Stimulated activated CD8-positive, alpha-beta memory T cell treated with anti-CD3 and anti-CD28 coated beads, Interleukin-15, amount 100 ng/mL, for 48 hours (primary cell): ENCODE measurements at places on chromosomes 1 and 21.

DNA sequence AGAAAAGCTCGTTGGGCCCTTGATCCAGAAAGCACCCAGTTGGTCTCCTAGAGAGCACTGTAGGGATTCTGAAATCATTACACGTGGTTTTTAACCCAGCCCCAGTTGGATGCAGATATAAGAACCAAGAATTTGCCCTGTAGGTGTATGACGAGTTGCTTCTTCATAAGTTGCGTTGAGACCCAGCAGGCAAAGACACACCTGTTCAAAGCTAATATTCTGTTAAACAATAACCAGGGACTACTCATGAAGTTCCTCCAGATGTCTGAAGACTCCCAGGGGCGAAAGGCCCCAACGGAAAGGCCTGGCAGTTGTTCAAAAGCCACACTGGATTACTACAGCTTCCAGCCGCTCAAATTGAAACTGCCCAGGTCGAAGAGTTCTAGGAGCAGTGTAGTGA lies 88.6 kb upstream of the HNRNPU start:
- DNase-seq, result no peak

DNA sequence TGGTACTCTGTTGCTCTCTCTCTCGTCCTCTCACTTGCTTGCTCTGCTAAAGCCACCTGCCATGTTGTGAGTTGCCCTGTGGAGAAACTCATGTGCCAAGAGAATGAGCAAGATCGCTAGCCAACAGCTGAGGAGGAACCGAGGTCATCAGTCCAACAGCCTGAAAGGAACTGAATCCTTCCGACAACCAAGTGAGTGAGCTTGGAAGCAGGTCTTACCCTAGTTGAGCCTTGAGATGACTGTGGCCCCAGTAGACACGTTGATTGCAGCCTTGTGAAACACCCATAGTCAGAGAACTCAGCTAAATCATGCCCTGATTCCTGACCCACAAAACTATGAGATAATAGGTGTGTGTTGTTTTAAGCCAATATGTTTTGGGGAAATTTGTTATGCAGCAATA lies 48.1 kb upstream of the BACH1 start:
- DNase-seq, result no peak

DNA sequence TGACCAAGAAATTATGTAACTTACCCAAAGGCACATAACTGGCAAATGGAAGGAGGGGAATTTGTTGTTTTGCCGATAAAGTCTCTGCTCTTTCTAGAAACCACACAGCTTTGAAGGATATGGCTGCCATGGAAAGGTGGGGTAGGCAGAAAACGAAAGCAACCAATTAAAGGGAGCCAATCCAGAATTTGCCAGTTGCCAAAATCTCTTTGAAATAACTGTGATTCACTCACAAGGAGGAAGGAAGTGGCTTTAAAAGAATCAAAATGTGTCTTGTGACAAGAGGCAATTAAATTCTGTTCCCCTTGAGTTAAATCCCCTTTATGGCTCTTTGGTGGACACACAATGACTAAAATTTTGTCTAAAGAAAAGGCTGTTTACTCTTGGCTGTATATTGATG lies 61.2 kb upstream of the CCDC190 start:
- DNase-seq, result no peak

DNA sequence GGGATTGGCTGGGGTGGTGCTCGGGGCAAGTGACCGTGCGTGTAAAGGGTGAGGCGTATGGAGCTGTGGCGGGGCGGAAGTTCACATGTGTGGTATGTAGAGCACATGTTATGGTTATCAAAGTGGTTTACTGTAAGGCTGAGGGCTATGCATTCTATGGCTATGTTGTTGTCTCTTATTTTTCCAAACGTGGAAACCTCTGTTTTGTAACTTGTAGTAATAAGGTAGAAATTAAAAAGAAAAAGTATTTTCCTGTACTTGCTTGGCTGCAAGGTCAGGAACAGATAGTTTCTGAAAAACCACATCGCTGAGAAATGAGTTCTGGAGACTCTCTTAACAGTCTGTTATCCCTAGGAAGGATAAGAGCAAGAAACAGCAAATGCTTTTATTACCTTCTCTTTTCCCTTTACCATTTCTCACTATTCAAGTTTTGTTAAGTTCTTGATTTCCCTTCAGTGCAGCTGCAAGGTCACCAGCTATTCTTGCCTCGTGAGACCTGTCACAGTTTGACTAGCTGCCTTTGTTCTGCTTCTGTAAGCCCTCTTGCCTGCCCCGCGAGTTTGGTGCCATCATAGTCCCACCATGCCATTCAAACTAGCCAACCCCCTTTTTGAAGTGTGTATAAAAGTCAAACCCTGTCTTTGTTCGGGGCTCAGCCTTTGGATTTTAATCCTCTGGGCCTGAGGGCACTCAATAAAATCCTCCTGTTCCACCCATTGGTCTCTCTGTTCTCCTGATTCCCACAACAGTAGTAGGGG lies 9.5 kb downstream of the RNU1-2 start:
- DNase-seq, result peak; percentile 46

- no peak for DNase-seq
Measured at GRCh38 chr1:100721526-100722207, 2.1 kb downstream of the VCAM1 start.

DNA sequence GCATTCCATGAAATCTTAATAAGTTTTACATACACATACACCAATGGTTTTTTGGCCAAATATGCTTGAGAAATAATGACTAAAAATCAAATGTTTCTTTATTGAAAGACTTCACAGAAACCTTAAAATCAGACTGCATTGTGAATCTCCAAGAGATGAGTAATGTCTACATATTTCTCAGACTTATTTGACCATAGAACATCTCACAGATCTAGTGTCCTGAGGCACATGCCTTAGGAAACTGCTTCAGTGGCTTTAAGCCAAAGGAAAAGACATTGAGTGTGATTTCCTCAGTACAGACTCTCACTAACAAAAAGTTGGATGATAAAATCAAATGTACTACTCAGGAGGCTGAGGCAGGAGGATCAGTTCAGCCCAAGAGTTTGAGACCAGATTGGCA lies 6.2 kb upstream of the C1orf105 start:
- DNase-seq, result no peak

- DNase-seq, result no peak
Measured at GRCh38 chr1:212601524-212601923, 7.0 kb upstream of the ATF3 start.

DNA sequence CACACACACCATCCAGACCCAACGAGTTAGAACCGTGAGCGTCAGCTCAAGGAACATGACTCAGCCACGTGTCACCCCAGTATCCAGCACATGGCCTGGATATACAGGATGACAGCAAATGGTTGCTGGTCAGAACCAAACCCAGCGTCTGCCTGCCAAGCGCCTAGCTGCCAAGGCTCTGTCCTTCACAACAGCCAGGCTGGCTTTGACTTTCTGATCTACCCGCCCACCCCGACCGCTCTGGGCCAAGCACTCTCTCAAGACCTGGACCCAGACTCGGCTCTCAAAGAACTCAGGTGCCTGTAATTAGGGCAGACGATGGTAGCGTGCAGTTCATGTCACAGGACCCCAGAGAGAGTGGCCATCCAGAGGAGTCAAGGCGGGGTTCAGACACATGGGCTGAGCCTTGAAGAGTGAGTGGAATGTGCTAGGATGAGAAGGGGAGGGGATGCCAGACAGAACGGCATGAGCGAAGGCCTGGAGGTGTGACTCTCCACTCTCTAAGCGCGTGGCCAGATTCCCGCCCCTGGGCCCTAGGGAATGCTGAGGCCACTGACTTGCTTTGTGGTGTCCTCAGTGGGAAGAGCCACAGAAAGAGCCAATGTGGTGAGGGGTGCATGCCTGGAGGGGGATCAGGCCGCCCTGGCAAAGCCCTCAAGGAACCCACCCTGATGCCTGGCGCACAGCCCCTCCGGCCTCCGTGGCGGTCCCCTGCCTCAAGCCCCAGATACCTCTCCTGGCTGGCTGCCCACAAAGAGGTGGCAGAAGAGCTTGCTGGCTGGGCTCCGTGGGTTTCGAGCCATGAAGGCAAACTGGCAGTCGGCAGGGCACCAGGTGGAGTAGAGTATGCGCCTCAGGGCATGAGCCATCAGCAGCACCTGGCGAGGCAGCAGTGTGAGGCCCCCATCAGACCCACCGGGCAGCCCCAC lies 7.0 kb downstream of the SH2D5 start:
- no peak for DNase-seq

DNA sequence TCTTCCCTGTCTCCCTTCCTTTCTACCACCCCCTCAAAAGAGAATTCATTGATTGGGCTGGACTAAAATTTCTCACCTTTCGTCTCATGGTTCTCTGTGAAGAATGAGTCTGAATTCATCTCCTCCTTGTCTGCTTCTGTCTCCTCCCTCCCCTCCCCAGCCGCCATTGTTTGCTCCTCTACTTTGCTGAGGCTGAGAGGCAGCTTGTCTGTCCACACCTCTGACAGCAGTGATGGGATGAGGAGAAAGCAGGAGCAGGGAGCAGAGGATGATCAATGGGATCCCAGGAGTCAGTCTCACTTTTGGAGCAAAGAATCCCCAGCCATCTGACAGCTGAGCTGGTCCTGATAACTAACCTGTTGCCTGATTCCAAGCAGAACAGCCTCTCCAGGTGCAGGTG lies 2.5 kb downstream of the ILDR2 start:
- no peak for DNase-seq

DNA sequence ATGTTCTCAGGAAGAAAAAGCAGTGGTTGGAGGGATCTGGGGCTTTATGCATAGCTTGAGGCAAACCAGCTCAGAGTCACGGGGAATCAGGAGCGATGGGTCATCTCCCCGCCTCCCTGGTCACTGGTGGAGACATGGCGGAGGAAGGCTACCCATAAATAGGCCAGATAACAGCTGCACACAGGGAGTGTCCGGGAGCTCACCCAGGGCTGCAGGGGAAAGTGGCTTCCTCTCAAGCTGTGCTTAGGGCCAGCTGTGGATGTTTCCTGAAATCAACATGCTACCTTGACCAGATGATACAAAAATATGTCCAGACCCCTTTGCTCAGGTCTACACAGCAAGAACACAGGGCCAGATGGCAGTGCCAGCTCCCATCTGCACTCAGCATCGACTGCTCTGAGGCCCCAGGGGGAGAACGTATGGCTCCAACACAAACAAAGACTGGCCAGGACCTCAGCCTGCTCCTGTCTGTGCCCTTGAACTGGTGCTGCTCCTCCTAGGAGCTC lies 27.1 kb upstream of the RERE start:
- DNase-seq, result no peak

GRCh38 chr1:41122148-41122547 lies 100.6 kb upstream of the SLFNL1 start:
- no peak for DNase-seq

DNA sequence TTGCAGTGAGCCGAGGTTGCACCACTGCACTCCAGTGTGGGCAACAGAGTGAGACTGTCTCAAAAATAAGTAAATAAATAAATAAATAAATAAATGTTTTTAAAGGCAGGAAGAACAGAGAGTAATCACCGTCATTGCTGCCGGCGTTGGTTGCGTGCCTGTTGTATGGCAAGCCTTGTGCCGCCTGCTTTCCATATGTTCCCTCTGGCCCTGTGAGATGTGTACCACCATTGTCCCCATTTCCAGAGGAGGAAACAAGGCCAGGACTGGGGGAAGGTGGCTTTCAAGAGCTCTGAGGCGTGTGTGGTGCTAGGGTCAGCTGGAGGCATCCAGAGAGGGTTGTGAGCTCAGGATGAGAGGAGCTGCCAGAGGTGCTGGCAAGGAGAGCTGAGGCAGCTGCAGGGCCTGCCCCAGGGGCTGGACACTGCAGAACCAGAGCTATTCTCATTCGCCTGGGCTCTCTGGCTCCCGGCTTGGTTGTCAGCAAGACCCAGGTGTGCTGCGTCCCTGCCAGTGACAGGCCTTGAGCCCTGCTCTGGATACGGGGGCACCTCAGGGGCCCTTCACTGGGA lies 5.2 kb upstream of the MARCKSL1 start:
- no peak for DNase-seq

DNA sequence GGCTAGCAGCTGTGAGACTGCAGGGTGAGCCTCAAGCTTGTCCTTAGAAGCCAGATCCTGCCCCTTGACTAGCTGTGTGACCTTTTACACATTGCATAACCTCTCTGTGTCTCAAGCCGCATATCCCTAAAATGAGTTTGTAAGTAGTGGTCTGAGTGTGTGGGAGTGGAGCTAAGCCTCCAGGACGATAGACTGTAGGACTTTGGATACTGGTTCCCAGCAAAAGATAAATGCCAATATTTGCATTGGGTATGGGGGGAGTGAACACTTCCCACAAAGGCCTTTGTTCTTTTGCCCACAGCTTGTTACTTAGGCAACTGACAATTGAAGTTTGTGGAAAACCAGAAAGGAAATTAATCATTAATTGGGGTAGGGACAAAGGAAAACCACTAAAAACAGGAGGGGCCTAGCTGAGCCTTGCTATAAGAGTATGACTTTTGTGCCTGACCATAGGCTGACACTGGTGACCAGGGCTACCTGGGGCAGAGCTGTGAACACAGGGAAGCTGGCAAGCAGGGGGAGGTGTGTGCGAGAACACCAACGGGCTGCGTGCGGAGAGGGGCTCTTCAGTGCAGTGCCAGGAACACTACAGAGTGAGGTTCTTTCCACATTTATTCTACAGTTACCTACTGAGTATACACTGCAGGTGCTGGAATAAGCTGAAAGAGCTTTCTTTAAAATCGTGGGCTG lies 102.4 kb upstream of the ETV3 start:
- DNase-seq, result no peak

- no peak for DNase-seq
Measured at GRCh38 chr1:226710501-226710900, 28.6 kb downstream of the ITPKB start.

DNA sequence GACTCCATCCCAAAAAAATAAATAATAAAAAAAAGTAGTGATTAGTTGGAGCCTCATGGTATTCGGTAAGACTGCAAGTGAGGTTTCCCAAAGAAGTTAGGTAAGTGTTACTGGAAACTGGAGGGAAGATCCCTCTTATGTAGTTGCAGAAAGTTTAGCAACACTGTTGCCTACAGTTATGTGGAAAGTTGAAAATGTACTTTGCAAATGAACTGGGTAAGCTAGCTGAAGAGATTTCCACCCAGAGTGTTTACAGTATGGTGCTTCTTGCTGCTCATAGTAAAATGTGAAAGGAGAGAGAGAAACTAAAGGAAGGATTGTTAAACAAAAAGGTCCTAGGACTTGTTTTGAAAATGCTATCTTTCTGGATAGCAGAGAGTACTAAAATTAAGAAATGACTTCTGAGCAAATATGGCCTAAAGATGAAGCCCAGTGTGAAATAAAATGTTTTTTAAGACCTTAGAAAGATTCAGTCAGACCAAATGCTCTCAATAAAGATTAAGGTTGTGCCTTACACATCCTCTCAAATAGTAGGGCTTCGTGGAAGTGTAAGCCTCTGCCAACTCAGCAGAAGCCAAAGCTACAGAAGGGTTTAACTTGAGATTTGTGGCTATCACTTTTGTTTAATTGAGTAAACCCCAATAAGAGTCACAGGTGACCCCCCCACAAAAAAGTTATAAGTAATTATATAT lies 31.5 kb downstream of the RPS6KC1 start:
- DNase-seq, result no peak

DNA sequence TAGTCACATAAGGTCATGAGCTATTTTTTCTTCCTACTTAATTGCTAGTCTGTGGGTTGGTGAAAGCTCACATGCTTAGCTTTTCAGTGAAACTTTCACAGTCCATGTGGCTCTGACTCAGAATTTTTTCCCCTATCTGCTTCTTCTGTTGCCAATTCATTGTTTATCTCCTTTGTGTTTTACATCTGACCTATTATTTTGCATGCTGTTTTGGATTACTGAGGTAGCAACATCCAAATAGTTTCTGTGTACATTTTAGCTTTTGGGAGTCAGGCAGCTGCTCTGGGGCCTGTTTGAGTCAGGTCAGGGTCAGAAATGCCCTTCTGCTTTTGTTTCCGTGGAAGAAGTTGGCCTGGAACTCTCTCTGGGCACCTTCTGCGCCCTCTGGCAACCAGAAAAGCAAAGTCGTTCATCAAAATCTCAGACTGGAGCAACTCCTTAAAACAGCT lies 40.0 kb downstream of the ROR1 start:
- no peak for DNase-seq

GRCh38 chr1:202172015-202172355 lies 11.6 kb upstream of the PTPN7 start:
- no peak for DNase-seq
